ENCODE measurements at places on chromosomes 6 and 20.

- no peak for DNase-seq
Measured at GRCh38 chr6:24072038-24072746, 53.8 kb upstream of the NRSN1 start.

DNA sequence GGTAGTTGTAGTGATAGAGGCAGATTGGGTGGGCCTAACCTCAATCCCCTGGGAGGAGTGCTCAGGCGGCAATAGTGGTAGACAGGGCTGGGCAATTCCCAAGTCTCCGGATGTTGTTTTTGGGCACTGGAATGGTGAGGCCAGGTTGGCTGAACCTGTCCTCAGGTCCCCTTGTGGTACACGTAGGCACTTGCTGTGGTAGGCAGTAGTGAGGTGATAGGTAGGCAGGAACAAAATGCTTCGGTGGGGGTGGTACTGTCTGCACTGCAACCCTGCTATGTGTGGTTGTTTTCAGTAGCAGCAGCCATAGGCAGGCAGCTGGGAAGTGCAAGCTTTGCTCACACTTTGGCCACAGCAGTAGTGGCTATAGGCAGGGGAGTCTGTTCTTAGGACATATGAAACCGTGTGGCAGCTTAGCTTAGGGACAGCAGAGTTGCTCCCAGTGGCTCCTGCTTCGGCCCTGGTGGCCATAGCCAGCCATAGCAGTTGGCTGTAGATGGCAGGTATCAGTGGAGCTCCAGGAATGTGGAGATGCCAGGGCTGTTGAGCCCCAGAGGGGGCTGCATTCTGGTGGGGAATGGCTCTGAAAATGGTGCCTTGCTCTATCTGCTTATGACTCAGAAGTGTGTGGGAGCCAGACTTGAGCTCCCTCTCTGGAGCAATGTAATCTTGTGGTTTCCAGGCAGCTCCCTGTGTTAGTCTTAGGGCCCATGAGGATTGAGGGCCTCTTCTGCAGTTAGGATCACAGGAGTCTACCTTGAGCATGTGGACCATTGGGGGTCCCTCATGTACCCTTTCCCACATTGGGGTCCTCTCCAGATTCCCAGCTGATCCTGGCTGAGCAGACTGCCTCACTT lies 241.8 kb upstream of the BMP2 start:
- DNase-seq, result no peak

DNA sequence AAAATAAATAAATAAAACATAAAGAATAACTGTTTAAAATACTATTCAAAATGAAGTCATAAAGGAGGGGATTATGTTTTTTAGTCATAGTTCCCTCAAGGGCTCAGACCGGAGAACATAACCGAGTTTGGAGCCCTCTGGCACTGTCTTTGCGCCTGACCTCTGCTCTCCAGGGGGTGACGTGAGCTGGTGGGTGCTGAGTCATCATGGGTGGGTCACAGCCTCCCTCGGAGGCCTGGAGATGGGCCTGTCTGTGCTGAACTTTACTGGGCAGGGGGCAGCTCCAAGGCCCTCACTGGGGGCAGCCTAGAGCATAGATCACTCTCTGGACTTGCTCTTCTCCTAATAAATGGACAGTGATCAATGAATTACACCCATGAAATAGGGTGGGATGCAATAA lies 3.1 kb upstream of the MAVS start:
- DNase-seq, result no peak

DNA sequence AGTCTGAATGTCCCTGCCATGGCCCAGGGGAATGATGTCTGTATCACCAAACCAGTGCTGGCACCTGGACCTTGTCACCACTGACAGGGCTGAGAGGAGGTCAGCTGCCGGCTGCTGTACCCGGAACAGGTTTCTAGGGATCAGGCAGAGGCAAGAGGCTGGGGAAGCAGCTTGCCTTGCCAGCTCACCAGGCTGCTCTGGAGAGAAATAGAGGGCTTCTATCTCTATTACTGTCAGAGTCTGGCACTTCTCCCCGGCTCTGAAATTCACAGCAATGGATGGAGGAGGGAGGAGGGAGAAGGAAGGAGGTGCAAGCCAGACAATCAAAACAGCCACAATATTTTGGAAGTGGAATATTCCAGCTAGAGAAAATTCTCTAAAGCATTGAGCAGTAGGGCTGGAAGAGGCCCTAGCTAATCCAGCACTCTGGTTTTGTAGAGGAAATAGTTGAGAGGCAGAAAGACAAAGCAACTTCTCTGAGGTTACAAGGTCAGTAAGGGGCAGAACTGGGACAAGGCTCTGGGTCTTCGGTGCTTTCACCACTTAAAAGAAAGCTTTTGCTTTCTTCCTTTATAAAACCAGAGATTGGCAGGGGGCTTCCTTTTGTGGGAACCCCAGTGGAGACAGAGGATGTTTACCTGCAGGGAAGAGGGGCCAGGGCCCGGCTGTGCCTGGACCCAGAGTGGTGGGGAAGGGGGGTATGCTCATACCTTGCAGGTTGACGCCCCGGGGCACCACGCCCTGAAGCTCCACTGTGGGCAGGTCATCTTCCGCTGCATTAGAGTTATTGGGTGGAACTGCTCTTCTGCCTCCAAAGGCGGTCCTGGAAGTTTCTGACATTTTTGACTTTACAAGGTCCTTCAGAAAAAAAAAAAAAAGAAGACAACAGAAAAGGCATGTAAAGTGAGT lies 2.4 kb downstream of the F13A1 start:
- no peak for DNase-seq

DNA sequence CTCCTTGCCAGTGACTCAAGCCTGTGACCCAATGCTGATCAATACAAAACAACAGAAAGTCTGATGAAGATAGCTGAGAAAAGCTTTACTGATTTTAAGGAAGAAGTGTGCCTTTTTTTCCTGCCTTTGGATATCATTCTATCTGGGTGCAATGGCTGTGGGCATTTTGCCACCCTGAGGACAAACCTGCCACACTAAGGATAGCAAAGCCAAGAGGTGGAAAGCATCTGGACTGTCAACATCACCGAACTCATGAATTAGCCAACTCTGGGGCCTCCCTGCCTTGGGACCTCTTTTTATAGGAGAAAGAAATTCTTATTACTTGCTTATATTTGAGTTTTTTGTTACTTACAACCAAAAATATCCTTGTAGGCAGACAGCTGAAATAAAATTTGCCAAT lies 19.9 kb downstream of the RALGAPA2 start:
- DNase-seq, result no peak

DNA sequence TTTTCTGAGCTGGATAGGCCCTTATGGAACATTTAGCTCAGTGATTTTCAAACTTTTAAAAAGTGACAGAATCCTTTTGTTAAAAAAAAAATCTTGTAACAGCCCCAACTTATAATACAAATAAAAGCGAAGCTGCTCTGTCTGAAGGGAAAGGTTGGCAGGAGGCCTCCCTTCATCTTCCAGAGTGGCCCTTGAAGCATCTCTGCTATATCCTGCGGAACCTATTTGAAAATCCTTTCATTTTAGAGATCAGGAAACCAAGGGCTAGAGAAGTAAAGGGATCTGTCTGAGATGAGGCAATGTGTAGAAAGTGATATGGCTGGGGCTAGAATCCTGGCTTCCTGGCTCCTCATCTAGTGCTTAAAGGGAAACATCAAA lies 107.8 kb downstream of the UBE3D start:
- no peak for DNase-seq

GRCh38 chr6:33779895-33780294 lies 9.0 kb downstream of the LEMD2 start:
- no peak for DNase-seq

DNA sequence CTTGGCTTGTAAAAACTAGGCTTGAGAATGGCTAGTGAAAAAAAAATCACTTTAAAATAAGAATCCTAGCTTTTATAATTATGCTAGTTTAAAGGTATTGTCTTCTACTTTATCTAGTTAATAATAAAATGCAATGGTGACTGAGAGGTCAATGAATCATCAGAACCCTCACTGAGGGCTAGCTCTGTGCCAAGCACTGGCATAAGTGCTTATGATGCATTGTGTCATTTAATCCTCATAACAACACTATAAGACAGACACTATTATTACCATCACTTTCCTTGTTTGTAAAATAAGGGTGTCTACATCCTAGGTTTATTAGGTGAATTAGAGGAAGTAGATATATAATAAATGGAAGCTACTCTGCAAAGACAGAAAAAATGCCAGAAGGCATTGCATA lies 144.3 kb downstream of the F13A1 start:
- DNase-seq, result no peak

- no peak for DNase-seq
Measured at GRCh38 chr6:52925042-52925441, 15.5 kb upstream of the GSTA3 start.

DNA sequence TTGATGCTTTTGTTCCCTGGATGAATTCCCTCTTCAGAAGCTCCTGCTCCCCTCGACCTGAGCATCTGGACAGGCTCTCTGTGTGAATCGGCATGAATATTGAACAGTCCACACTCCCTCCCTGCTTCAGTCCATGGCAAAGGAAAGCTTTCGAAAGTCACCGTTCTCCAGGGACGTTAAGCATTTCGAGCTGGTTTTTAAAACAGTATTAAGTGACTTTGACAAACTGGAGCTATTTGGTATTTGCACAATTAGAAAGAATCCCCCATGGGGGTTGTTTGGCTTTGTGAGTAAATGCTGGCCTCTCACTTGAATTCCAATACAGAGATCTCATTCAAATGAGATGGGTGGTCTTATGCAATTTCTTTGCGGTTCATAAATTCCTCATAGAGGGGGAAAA lies 85.3 kb upstream of the TIAM2 start:
- DNase-seq, result no peak

GRCh38 chr20:37526839-37527637 lies 638 bp downstream of the BLCAP start:
- DNase-seq, result no peak

DNA sequence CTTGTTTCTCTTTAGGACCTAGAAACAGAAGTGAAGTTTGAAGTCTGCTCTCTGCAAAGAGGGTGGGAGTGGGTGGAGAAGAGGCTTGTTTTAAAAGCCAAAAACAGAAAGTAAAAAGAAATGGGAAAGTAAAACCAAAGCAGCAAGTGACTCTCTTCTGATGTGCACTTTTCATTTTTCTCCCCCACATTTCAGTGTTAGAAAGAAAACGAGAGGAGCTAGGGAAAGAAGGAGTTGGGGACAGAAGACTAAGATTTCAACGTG lies 1.3 kb downstream of the C6orf141 start:
- no peak for DNase-seq

- no peak for DNase-seq
Measured at GRCh38 chr20:55116598-55116997, 641.2 kb downstream of the DOK5 start.

- DNase-seq, result no peak
Measured at GRCh38 chr6:106612671-106613416, 16.5 kb downstream of the RTN4IP1 start.

- DNase-seq, result no peak
Measured at GRCh38 chr6:105397987-105398386, 4.9 kb downstream of the PREP start.

DNA sequence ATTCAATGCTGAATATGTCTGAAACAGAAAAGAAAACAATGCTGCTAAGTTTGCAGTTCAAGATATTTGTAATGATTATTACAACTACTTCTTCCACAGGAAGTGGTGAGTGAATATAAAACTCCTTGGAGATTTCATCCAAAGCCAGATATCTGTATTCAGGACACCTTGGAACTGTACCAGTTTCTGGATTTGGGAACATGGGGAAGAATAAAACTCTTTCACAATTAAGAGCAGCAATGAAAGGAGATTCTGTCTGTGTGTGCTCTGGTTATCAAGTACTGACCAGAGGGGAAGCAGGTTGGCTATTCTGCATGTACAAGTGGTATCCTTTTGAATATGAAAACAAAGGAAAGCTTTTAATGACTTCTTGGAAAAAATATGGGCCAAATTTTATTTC lies 21.1 kb downstream of the ELOVL2 start:
- DNase-seq, result no peak

GRCh38 chr20:20201124-20201523 lies 148.8 kb downstream of the CFAP61 start:
- DNase-seq, result no peak

- DNase-seq, result no peak
Measured at GRCh38 chr20:10496465-10496864, 61.4 kb downstream of the SLX4IP start.

DNA sequence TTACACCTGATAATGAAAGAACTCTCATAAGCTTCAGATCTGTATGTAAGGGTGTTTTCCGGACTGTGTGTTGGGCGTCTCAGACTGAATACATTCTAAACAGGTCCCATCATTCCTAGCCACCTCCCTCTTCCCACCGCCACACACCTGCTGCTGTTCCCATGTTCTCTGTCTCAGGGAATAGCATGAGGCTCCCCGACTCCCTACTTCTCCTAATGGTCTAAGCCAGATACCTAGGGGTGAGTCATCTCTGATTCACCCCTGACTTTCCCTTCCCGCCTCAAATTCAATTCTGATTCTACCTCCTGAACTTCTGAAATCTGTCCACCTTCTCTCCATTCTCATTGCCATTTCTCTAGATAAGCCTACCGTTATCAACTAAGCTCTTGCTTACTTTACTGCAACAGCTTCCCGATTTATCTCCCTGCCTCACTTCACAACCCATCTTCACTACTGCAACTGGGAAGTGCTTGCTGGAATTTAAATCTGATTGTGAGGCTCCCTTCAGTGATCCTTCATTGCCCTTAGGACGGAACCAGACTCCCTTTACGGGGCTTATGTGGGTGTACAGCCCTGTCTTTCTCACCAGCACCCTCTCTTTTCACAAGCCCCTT lies 1.6 kb downstream of the TMEM14A start:
- DNase-seq, result no peak

- DNase-seq, result no peak
Measured at GRCh38 chr6:84193114-84193708, 34.2 kb downstream of the CEP162 start.

GRCh38 chr20:41124451-41125094 lies 12.8 kb upstream of the PLCG1 start:
- no peak for DNase-seq

DNA sequence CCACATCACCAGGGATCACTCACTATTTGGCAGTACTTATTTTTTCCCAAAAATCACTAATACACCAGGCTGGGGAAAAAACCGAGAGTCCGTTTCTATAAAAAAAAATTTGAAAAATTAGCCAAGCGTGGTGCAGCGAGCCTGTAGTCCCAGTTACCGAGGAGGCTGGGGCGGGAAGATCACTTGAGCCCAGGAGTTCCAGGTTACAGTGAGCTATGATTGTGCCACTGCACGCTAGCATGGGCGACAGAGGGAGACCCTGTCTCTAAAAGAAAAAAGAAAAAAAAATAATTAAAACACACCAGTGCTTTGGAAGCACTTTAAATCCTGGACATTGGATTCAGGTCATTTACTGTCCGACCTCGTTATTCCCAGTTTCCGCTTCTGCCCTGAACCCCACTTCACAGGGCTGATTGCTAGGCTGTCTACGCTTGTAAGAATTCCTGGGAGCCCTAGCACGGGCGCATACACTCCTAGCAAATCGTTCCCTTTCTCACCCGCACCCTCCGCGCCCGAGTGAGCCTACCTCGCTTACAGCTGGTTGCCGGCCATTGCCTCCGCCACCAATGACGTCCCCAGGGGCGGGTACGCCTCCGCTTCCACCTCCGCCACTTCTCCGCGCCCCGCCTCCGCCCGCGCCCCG lies at the start of gene TPMT:
TSS of gene TPMT (minus strand) at position 571 of the 643 bp plus-strand sequence. CDS start 5,950 bp downstream, outside the sequence.
- DNase-seq, result no peak

GRCh38 chr6:161301338-161301737 lies 27.5 kb upstream of the AGPAT4 start:
- DNase-seq, result no peak

- DNase-seq, result no peak
Measured at GRCh38 chr6:163679012-163679660, 264.6 kb downstream of the QKI start.

- DNase-seq, result no peak
Measured at GRCh38 chr6:14882394-14883026, 363.4 kb upstream of the JARID2 start.

- no peak for DNase-seq
Measured at GRCh38 chr20:35767683-35768481, 3.9 kb upstream of the PHF20 start.

Measured in NCI-H2029 treated with DMSO at 0.1 percent for 48 hours (cell line).